ENCODE measurements at places on chromosomes 13 and 19.

- no peak for DNase-seq
Measured at GRCh38 chr13:113113846-113114271, 8.3 kb downstream of the F7 start.

DNA sequence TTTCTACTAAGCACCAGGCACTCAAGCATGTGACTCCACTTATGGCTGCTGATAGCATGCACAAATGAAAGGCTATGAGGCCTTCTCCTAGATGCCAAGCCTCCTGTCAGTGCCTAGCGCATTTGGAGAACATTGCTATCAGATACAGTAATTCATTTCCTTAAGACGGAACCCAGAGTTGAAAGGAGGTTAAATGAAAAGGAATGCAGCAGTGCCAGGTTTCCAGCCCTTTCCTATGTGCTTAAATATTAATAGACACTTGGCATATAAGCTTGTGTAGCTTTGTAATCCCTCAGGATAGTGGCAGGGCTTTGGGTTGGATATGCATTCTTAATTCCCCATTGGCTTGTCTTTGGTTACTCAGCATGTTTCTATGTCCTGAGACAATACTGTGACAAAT, 140.1 kb upstream of the FRY start:
- DNase-seq = no peak

DNA sequence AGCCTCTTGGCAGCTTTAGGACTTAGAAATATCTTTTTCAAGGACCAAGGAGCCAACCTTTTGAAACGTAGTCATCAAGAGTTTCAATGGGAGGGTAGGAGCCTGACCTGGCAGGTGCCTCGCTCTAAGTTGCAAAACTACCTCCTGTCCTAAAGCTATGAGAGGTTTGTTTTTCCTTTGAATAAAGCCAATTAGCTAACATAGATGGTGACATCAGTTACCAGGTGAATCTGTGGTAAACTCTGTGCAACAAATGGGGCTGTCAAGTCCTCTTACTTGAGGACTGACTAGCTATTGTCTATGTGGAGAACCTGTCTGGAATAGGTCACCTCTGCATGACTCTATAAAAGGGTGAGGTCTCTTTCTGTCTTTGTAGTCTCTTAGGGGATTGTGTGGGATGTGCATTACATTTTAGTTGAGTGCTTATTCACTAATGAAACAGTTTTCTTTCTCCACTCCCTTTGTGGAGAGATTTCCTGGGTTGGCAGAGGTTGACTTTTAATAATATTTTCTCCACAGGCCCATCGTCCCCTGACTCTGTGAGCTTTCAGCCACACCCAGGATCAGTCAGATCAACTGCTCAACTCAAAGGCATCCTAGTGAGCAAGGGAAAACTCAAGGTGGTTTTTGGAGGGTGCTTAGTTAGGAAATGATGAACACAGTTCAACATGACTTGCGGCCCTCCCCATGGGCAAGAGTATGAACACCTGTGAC, 9.9 kb downstream of the ARL11 start:
- no peak for DNase-seq

DNA sequence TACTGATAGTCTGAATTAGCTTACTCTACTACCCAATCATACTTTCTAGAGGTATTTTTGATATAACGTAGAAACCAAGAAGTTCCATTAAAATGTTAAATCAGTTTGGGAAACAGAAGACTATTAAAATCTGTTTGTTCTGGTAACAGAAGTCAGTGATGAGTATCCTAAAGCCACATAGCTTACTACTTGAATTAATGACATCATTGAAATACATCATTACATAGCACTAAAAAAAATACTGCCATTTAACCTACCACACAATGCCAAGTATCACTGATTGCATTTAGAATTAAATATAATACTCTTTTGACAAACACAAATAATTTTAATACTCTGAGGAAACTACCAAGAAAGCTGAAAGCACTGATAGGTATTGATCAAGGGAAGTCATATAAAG, 5.4 kb downstream of the MRPS31 start:
- no peak for DNase-seq

DNA sequence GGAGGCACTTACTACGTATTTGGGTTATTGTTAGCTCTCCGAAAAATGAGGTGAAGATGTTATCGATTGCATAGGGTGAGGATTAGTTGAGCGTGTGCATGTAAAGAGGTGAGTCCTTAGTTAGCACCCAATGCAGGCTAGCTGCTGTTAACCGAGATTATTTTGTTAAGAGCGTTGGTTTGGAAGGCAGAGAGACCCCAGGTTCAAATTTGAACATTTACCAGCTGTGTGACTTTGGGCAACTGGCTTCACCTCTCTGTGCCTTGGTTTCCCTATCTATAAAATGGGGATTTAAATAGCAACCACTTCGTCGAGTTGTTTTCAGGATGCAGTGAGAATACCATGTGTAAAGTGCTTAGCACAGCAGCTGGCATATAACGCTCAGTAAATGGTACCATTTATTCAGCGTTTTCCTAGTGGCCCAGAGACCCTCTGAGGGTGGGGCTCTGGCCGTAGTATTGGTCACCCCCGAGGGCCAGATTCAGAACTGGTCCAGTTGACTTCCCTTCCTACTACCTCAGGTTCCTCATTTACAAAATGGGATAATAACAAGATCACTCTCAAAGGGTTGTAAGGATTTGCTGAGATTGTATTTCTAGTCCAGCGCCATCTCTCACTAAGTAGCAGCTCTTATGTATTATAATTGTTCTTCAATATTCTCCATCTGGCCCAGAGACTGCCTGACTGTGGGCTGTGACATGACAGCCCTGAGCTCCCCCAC, 887 bp downstream of the SIPA1L3 start:
- no peak for DNase-seq

GRCh38 chr19:35596366-35596999, 10.5 kb downstream of the PMIS2 start:
- no peak for DNase-seq

GRCh38 chr13:105448811-105449210, 1086.7 kb downstream of the EFNB2 start:
- DNase-seq = no peak

- DNase-seq = no peak
Measured at GRCh38 chr19:4064496-4065260, 2.0 kb downstream of the ZBTB7A start.

DNA sequence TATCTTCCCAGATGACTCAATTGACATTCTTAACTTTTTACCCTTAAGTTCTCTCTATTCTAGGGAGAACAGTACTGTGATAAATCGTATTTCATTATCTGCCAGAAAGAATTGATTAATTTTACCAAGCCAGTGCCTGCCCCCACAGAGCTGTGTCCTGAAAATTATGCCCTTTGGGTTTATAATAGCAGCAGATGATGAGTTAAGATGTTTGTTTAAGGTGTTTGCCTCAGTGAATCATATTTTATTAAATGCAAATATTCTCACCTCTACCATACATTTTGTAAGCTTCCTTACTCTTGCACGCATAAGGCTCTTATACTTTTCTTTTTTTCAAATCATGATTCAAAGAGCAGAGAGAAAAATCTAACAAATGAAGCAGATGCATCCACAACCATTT, 318.6 kb downstream of the DCT start:
- DNase-seq = no peak

DNA sequence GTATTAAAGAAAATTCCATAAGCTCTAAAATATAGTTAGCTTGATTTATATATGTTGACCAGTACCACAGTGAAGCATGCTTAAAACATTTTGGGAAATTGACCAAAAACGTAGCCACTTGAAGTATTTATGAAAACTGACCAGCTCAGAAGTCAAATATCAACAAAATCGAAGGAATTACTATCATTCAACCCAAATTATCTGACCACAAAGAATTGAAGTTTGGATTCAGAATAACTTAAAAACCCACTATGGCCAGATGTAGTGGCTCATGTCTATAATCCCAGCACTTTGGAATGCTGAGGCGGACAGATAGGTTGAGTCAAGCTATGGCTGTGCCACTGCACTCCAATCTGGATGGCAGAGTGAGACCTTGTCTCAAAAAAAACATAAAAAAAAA, 31.9 kb downstream of the GPALPP1 start:
- no peak for DNase-seq

- DNase-seq = no peak
Measured at GRCh38 chr13:98826146-98826545, 73.7 kb upstream of the SLC15A1 start.

GRCh38 chr13:80199067-80199466, 141.9 kb downstream of the SPRY2 start:
- DNase-seq = no peak

DNA sequence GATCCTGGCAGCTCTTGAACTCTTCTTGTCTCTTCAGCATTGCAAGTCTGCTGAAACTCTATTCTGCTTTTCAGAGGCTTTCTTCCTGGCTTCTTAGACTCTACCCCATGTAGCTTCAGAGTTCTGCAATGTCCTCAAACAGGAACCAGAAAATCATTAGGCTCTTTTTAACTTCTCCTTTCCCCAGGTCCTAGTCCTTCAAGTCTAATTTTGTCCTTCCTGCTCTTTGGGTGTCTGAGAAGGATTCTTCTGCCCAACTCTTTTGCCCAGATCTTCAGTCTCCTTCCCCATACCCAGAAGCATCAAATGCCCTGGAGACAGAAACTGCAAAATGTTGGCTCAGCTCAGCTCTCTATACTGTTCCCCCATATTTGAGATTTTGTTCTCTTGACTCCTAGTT, 50.0 kb upstream of the CALM3 start:
- no peak for DNase-seq

DNA sequence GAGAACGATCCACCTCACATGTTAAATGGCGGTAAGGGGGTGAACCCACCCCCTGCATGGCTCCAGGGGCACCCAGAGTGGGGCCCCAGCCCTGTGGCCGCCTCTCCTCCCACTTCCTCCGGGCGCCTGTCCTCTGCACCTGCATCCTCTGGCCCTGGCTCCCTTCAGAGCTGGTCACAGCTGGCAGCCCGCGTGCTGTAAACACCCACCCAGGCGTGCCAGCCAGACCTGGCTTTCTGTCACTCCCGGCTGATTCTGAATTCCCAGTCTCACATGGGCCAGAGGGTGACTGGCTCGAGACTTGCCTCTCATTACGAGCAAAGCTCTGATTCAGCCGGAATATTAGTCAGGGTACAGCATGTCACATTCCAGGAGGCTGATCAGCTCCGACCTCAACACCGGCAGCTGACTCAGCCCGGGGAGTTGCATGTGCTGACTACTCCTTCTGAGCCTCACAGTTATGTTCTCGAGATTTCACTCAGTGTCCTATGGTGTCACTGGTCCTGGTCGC, 75.1 kb downstream of the GNG7 start:
- DNase-seq = no peak

DNA sequence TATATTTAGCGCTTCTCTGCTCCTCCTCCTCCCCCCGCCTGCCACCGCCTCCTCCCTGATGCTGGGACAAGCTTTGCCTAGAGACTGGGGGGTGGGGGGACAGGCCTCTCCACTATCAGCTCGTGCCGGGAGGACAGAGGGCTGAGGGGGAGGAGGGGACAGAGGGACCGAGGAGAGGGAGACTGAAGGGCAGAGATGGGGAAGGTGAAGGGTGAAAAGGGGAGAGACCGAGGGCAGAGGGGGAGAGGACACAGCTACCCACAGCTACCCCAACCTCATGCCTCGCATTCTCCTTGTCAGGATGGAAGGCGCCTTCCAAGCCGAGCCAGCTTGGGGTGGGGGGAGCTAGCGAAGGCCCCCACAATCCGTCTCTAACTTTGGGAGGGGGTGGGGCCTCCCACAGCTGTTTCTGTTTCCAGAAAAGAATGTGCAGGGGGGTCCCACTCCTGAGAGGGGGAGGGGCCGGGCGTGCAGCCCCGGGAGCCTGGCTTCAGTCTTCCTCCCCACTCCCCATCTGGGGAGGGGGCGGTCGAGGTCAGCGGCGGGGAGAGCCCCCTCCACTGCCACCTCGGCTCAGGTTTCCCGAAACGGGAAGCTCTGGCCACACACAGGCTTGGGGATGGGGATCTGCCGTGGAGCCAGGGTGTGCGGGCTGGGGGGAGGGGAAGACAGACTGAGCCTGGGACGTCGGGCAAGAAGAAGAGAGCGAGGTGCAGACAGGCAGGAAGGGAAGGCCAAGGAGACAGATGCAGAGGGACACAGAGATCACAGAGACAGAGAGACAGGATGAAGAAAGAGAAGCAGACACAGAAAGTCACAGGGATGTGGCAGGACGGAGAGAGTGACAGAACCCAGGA, 1.6 kb downstream of the DACT3 start:
- DNase-seq = no peak

- no peak for DNase-seq
Measured at GRCh38 chr19:11176466-11177193, 20.7 kb downstream of the KANK2 start.

DNA sequence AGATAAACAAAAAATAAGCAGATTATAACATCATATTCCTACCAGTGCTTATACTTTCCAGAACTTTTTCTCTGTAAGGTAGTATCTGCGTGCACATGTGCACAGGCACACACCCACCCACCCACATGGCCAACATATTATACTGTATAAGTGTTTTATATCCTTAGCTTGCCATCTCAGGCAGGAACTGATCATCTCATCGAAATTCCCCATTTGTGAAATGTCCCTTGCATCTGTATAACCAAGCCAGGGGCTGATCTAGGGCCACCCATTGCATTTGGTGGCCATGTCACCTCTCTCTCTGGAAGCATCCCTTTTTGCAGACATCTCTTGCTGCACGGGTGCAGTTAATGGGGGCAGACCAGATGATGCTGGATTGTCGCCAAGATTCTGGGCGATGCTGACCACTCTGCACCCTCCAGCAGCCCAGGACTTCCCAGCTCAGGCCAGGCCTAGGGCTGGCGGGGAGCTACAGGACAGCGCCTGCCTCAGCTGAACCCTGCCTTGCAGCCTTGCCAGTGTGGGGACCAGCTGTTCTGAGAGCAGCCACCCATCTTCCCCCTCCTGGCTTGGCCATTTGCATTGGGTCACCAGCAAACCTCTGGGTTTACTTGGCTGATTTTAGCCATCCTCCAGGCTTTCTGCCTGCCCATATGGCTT, 95.9 kb downstream of the SLC7A1 start:
- no peak for DNase-seq

DNA sequence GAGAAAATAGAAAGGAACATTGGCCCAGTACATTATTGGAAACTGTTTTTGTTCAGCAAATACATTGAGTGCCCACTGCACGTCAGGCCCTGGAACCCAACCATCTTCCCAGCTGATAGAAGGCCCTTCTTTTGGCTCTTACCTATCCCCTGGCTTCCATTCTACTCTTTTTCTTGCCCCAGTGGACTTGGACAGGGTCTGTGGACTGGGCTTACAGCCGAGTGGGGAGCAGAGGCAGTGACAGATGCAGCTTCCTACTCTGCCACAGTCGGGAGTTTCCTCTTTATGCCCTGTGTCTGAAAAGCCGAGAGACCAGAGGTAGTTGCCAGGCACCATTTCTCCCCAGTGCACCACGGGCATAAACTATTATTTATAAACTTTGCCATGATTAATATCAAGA, 70.4 kb downstream of the ARHGAP35 start:
- no peak for DNase-seq

DNA sequence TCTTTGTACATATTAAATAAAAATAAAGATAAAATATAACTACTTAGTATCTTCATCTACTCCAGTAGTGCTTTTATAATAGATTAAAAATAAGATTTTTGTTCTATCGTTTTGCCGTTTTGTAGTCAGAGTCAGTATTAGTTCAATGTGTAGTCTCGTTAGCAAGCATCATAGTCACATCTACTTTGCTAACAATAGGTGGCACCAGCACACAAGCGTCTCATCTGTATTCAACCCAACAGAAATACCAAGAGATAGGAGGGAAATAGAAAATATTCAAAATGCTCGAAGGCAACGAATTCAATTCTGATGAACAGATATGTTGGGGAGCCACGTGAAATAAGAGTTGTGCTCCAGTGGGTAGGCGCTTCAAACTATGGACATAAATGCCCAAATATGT, 21.4 kb upstream of the MICU2 start:
- DNase-seq = no peak
